CD4-positive, alpha-beta T cell (primary cell): ENCODE measurements at places on chromosomes 2 and 18. TPM values are rescaled to one million over a fixed set of nuclear protein-coding genes. Genes with fewer than 3 reads are reported as not detected.

The SLC40A1 gene
- total RNA-seq = 8.2 TPM

DNA sequence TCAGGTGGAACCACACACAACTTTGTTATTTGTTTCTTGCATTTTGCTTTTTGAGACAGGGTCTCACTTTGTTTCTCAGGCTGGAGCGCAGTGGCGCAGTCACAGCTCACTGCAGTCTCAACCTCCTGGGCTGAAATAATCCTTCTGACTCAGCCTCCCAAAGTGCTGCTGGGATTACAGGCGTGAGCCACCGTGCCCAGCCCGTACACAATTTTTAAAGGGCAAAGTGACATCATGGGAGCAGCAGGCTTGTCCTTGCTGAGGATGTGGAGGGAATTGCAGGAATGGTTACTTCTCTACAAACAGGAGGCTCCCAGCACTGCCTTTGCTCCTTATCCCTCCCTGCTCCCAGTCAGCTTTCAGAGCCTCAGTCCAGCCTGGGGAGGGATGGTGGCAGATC lies 355.9 kb upstream of the KLHL29 start:
- DNase-seq = no peak

- DNase-seq = no peak
Measured at GRCh38 chr2:174775571-174775980, 11.3 kb upstream of the CHRNA1 start.

DNA sequence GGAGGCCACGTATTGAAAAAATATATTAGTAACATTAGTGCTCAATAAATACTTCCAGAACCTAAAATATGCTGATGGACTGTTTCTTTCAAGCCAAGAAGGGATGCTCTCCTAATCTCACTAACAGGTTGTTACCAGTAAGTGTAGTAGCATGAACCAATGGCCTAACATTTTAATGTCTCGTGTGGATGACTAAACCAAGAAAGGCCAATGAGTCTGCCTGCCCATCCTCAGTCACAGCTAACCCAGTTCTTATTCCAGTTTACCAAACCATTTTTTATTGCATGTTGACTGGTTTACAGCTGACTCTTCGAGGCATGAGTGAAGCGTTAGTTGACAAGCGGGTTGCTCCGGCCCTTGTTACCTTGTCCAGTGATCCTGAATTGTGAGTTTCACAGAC lies 45.1 kb upstream of the TNFRSF11A start:
- no peak for DNase-seq

- DNase-seq = no peak
Measured at GRCh38 chr18:6397931-6398566, 16.7 kb downstream of the L3MBTL4 start.

DNA sequence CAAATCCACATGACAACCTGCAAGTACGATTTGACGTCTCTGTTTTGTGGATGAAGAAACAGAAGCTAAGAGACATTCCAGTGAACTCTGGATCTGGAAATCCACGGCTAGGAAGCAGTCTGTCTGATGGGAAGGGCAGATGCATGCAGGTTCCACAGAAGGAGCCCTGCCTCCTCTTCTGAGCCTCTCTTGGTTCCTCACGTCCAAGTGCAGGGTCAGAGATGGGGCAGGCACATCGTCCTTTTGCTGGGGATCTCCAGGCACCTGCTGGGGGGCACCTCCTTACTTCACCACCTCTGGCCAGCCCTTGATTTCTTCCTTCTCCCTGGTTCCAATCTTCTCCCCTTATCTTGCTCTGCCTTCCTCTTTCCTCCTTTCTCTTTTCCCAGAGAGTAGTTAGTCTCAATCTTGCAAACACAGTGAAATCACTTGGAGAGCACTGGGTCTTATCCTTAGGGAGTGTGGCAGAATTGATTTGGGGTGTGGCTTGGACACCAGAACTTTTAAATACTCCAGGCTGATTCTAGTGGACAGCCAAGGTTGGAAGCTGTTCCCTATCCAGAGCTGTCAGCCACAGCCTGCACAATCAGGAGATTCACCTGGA lies 137.8 kb downstream of the BCL2 start:
- no peak for DNase-seq
